ENCODE measurements at places on chromosomes 13 and 19. TPM values are rescaled to one million over a fixed set of nuclear protein-coding genes. Genes with fewer than 3 reads are reported as not detected.
A peak's percentile ranks its signal among the peaks of the same experiment; 100 is the strongest.

Gene MAMSTR
- total RNA-seq: 0.79 TPM

GRCh38 chr13:26253787-26254582, at the start of gene CDK8:
Gene CDK8 (plus strand): TSS chr13:26254129. CDS start chr13:26254642, 513 bp downstream.
- peak; percentile 90 for DNase-seq

DNA sequence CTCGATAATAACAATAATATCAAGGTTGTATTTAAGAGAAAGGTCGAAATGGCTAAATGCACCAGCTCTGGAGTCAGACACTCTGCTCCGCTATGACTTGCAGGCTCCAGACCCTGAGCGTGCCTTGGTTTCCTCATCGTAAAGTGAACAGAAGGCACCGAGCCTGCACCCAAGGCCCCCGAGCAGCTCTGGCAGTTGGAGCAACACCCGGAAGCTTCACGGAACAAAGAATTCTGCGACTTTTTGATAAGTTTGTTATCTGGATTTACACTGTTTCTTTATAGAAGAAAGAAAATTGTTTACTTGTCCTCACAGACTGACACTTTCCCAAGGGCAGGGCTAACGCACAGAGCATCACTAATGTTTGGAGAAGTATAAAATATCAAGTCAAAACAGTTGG, 4.4 kb downstream of the GRTP1 start:
- DNase-seq: no peak

DNA sequence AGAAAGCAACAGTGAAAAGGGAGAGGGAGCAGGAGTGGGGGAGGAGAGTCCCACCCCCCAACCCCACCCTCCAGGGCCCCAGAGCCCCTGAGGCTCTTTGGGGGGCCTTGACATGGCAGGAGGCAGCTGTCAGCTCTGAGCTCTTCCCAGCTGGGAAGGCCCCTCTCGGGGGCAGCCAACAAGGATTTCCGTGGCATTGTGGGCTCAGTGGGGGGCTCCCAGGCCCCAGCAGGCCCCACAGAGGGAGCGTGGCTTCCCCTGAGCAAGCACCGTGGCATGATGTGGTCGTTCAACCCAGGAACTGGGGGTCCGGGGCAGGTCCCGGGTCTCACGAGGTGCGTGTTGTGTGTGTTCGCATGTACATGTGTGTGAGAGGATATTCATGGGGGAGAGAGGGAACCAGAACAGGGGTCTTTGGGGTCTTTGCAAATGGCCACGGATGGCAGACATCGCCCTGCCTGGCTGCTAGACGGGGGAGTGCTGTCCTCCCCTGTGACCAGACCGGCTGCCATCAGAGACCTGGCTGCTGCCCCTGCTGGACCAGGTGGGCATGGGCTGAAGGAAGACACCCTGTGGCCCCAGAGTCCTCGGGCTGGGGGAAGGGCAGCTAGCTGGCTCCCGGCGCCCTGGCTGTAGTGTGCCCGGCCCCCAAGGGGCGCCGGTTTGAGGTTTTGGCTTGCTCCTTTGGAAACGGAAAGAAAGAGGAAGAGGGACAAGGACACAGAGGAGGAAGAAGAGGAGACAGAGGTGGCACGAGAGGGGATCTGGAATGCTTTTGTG, 3.7 kb upstream of the AKAP8L start:
- no peak for DNase-seq
